ENCODE measurements at places on chromosomes 6 and 20. TPM values are rescaled to one million over a fixed set of nuclear protein-coding genes. Genes with fewer than 3 reads are reported as not detected.

The IPCEF1 gene
- polyA plus RNA-seq = 57.8 TPM

DNA sequence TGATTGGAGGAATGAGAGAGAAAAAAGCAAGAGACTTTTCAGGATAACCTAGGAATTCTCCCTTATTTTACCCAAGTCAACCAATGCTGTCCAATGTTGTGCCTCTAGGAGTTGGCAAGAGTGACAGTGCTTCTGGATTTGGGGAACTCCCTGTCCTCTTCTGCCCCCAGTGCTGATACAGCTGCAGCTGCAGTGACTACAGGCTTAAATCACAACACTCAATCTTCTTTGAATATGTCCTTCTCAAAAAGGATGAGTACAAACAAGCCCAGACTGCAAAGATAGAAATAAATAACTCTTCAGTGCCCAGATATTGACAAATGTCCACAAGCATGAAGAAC is 141.0 kb upstream of the COL21A1 start:
- DNase-seq = no peak

The MYL9 gene
- not detected for polyA plus RNA-seq

The TRERF1 gene
- polyA plus RNA-seq = 10.2 TPM

All from CD8-positive, alpha-beta memory T cell (primary cell).